ENCODE measurements at places on chromosomes 6 and 20.

- H3K4me3 ChIP-seq: no peak overlapping the region
- DNase-seq: no peak
Observed at GRCh38 chr6:110514818-110515217, 38.4 kb upstream of the SLC22A16 start.

- no peak overlapping the region for H3K27ac ChIP-seq
- DNase-seq: no peak
- H3K4me3 ChIP-seq: no peak overlapping the region
- H3K36me3 ChIP-seq: no peaks in the 10 kb centered on the region
- H3K27me3 ChIP-seq: peaks cover 8% of the 10 kb centered on the region
- no peaks in the 10 kb centered on the region for H3K4me1 ChIP-seq
Observed at GRCh38 chr6:34929241-34929978, 40.4 kb downstream of the ANKS1A start.

DNA sequence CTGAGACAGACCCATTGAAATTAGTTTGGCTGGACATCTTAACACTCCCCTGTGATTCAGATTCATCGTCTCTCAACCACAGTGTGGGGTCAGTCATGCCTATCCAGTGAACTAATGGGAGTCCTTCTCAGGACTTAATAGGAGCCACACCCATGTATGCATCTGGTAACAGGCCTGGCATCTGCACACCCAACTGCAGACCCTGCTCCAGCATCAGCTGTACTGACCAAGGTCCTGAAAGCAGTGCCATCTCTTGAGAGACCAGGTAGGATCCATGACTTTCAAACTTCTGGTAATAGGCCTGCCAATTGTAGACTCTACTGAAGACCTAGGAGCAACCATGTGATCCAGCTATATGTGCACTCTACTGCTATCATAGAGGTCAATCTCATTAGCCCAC is 363.6 kb upstream of the POU3F2 start:
- H3K27ac ChIP-seq: no peak overlapping the region
- H3K36me3 ChIP-seq: no peaks in the 10 kb centered on the region
- H3K27me3 ChIP-seq: no peaks in the 10 kb centered on the region
- no peaks in the 10 kb centered on the region for H3K4me1 ChIP-seq

DNA sequence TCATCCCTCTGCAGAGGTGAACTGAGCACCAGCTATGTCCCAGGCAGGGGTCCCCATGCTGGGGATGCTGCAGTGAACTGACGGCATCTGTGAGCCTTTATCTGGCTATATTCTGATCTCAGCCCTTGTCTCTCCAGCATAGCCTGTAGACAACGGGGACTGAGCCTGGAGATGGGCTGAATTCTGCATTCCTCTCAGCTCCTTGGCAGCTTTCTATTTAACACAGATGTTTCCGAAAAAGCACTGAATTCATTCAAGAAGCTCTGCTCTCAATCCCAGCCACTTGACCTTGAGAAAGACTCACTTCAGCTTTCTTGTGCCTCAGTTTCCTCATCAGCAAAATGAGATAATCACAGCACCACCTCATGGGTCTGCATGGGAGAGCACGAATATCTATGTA is 204.4 kb upstream of the PMEPA1 start:
- DNase-seq: no peak
- H3K4me1 ChIP-seq: no peaks in the 10 kb centered on the region
- no peak overlapping the region for H3K4me3 ChIP-seq
- no peaks in the 10 kb centered on the region for H3K36me3 ChIP-seq
- H3K27me3 ChIP-seq: no peaks in the 10 kb centered on the region

GRCh38 chr20:24821391-24821790 is 127.7 kb upstream of the CST7 start:
- no peaks in the 10 kb centered on the region for H3K27me3 ChIP-seq
- DNase-seq: no peak
- H3K4me1 ChIP-seq: no peaks in the 10 kb centered on the region
- H3K27ac ChIP-seq: no peak overlapping the region
- no peak overlapping the region for H3K4me3 ChIP-seq
- H3K36me3 ChIP-seq: no peaks in the 10 kb centered on the region

- H3K27me3 ChIP-seq: no peaks in the 10 kb centered on the region
- no peak for DNase-seq
- H3K27ac ChIP-seq: no peak overlapping the region
- no peak overlapping the region for H3K4me3 ChIP-seq
- peaks cover 81% of the 10 kb centered on the region for H3K4me1 ChIP-seq
Observed at GRCh38 chr20:51420111-51420510, 122.4 kb downstream of the NFATC2 start.

DNA sequence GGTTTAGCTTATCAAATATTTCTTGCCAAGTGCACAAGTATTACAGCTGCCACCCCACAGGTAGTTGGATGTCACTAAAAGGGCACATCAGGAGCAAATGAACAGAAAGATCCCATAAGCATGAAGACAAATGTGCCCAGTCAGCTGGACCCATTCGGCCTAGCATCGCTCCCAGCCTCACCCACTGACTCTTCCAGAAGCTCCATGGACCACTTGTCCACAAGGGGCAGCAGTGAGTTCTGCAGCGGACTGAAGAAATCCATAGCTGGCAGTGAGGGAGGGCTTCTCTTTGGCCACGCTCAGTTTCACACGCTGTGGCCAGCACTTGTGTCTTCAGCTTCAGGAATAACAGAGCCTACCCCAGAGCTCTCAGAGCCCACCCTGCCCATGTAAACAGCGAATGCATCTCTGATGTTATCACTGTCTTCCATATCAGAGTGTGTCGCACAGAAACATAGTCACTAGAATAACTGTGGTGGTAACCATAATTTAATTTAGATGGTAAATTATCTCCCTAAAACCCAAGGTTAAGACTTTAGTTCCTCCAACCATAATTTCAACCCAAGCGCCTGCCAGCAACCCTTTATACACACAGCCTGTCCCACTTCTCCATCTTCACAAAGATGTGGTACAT is 15.8 kb downstream of the CGA start:
- no peaks in the 10 kb centered on the region for H3K4me1 ChIP-seq
- no peak overlapping the region for H3K4me3 ChIP-seq
- DNase-seq: peak; percentile 28
- peaks cover 24% of the 10 kb centered on the region for H3K27me3 ChIP-seq
- H3K36me3 ChIP-seq: no peaks in the 10 kb centered on the region
- no peak overlapping the region for H3K27ac ChIP-seq

- H3K36me3 ChIP-seq: peaks cover 2% of the 10 kb centered on the region
- no peak overlapping the region for H3K4me3 ChIP-seq
- H3K27ac ChIP-seq: no peak overlapping the region
- no peak for DNase-seq
- peaks cover 38% of the 10 kb centered on the region for H3K27me3 ChIP-seq
Observed at GRCh38 chr6:169738204-169738975, 13.0 kb downstream of the DYNLT2 start.

GRCh38 chr6:88339761-88340160 is 173.6 kb upstream of the CNR1 start:
- no peaks in the 10 kb centered on the region for H3K36me3 ChIP-seq
- DNase-seq: no peak
- no peaks in the 10 kb centered on the region for H3K4me1 ChIP-seq
- H3K4me3 ChIP-seq: no peak overlapping the region
- no peak overlapping the region for H3K27ac ChIP-seq

GRCh38 chr6:19782588-19782987 is 54.6 kb upstream of the ID4 start:
- no peaks in the 10 kb centered on the region for H3K4me1 ChIP-seq
- no peaks in the 10 kb centered on the region for H3K36me3 ChIP-seq
- H3K4me3 ChIP-seq: no peak overlapping the region

DNA sequence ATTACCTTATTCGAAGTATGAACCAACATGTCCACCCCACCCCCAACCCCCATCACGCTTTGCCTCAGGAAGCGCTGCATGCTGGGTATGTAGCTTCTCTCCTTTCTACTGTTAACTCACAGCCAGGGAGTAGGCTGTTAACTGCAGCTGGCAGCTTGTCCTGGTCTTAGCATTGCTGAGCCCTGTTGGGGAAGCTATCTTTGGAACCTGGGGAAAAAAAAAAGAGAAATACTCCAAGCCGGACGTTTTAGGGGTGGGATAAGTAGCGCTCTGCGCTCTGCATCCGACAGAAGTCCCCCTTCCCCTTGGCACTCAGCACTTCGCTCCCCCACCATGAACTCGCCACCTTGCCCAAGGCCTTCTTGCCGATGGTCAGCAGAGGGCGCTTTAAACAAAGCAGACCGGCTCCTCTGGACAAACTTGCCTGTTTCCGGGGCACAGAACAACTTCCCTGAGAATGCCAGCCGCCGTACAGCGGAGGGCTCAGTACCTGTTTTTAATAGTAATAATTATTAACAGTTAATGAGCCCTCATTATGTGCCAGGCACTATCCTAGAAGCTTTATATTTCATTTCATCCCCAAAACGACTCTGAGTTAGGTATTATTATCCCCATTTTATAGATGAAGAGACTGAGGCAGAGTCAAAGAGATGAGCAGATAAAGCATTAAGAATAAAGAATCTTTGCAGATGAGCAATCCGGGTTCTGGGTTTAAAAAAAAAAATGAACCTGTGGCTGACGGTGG is 35.2 kb upstream of the MDFI start:
- peak; percentile 68 for DNase-seq
- H3K27ac ChIP-seq: no peak overlapping the region
- H3K4me3 ChIP-seq: no peak overlapping the region
- peaks cover 6% of the 10 kb centered on the region for H3K4me1 ChIP-seq
- no peaks in the 10 kb centered on the region for H3K36me3 ChIP-seq
- peaks cover 7% of the 10 kb centered on the region for H3K27me3 ChIP-seq

GRCh38 chr20:19473922-19474286 is 261.5 kb downstream of the SLC24A3 start:
- no peak overlapping the region for H3K27ac ChIP-seq
- H3K27me3 ChIP-seq: no peaks in the 10 kb centered on the region
- no peak for DNase-seq
- no peaks in the 10 kb centered on the region for H3K36me3 ChIP-seq

DNA sequence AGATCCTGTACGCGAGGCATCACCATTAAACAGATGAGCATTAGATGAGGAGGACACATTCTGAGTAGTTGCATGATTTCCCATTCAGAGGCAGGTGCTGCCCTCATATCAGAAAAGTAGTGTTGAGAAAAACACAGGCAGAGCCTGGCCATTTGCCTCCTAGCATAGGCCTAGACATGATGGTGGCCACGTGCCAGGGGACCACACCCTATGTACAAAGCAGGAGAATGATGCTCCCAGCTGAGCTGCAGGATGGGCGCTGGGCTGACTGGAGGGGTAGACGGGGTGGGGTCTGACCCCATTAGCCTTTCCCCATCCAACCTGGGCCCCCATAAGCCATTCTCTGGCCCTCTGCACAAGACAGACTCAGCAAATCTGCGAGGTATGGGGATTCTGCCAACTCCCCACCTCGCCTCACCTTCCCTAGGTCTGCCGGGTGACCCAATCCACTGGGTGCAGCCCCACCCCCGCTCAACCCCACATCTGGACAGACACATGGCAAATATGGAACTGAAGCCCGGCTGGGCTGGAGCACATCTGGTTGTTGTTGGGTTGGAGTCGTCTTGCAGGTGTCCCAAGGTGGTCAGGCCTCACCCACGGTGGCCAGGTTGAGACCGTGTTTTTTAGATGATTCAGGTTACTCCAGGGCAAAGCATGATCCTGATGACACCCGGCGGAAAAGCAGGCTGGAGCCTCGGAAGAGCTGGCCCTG is 13.9 kb downstream of the PI16 start:
- H3K4me3 ChIP-seq: no peak overlapping the region
- no peaks in the 10 kb centered on the region for H3K27me3 ChIP-seq
- H3K4me1 ChIP-seq: peaks cover 13% of the 10 kb centered on the region
- peaks cover 44% of the 10 kb centered on the region for H3K36me3 ChIP-seq
- no peak for DNase-seq

- no peak for DNase-seq
- H3K27ac ChIP-seq: peak overlapping the region; percentile 2
- H3K4me1 ChIP-seq: peaks cover 6% of the 10 kb centered on the region
- no peak overlapping the region for H3K4me3 ChIP-seq
- peaks cover 2% of the 10 kb centered on the region for H3K36me3 ChIP-seq
- H3K27me3 ChIP-seq: peaks cover 1% of the 10 kb centered on the region
Observed at GRCh38 chr20:51750037-51750769, 18.0 kb downstream of the ATP9A start.

DNA sequence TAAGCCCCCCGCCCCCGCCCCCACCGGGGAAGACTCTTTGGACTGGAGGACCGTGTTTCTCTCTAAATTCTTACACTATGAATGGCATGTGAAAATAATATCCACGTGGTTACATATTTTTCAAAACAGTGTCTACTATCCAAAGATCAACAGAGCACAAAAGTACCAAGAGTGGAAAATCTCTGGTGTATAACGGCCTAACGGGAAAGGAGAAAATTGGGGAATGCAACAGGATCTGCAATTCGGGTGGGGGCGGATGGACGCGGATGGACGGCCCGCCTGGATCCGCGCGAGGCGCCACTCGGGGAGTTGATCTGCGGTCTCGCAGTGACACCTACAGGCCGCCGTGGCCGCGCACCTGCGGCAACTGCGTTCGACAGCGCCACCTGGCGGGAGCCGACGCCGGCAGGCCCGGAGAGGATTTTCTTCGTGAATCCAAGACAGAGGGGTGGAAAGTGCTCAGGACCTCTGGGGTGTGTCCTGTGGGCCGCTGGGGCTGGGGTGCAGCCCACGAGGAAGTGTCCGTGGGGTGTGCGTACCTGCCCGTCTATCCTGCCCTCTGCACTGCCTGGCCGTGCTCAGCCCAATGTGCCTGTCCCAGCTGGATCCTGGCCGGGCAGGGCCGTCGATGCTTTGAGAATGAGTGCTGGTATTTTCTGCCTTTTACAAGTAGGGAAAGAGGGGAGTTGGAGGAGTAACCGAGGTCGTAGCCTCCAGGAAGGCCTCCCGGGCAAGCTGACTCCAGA is 18.6 kb downstream of the ANKRD60 start:
- peak overlapping the region; percentile 43 for H3K27ac ChIP-seq
- no peaks in the 10 kb centered on the region for H3K36me3 ChIP-seq
- DNase-seq: peak; percentile 80
- peaks cover 7% of the 10 kb centered on the region for H3K4me1 ChIP-seq
- H3K4me3 ChIP-seq: no peak overlapping the region
- peaks cover 25% of the 10 kb centered on the region for H3K27me3 ChIP-seq

- H3K4me1 ChIP-seq: peaks cover 11% of the 10 kb centered on the region
- no peaks in the 10 kb centered on the region for H3K27me3 ChIP-seq
- no peak for DNase-seq
- no peak overlapping the region for H3K27ac ChIP-seq
Observed at GRCh38 chr20:25676164-25676809, 20.4 kb downstream of the ZNF337 start.

- no peak overlapping the region for H3K4me3 ChIP-seq
- H3K27me3 ChIP-seq: peaks cover 12% of the 10 kb centered on the region
- H3K36me3 ChIP-seq: no peaks in the 10 kb centered on the region
- H3K4me1 ChIP-seq: no peaks in the 10 kb centered on the region
- no peak overlapping the region for H3K27ac ChIP-seq
Observed at GRCh38 chr20:588932-589672, 21.0 kb downstream of the TCF15 start.

Measured in activated T-helper 1 cell treated with anti-CD3 and anti-CD28 coated beads, Interleukin-12 subunit alpha, Interleukin-12 subunit beta, Interleukin-2, Interleukin-4 antibody, amounts not matched to agents 30 ng/mL and 10 ng/mL and 1 ng/mL, durations not matched to agents 14 hours and 24 hours and 36 hours (primary cell).